ENCODE measurements at places on chromosomes 16 and 17.

DNA sequence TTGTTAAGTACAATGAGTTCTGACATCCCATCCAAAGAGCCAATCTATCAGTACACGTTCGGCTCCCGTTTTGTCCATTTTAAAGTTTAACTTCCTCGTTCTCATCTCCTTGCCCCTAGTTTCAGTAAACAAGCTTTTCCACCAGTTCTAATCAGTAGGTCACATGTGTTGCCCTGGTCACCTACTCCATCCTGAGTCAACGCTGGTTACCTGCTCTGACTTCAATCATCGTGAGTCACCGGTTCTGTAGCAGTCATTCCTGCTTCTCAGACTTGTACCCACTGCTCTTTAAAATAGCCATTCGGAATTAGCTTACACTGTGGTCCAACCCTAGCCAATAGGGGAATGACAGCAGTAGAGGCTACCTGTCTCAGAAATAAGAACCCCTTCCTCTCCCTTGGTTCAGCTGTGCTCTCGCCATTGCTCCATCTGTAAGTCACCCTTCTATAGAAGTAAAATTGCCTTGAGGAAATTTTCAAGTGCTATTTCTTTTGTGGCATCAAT, 191.0 kb downstream of the CPPED1 start:
- DNase-seq, result no peak

DNA sequence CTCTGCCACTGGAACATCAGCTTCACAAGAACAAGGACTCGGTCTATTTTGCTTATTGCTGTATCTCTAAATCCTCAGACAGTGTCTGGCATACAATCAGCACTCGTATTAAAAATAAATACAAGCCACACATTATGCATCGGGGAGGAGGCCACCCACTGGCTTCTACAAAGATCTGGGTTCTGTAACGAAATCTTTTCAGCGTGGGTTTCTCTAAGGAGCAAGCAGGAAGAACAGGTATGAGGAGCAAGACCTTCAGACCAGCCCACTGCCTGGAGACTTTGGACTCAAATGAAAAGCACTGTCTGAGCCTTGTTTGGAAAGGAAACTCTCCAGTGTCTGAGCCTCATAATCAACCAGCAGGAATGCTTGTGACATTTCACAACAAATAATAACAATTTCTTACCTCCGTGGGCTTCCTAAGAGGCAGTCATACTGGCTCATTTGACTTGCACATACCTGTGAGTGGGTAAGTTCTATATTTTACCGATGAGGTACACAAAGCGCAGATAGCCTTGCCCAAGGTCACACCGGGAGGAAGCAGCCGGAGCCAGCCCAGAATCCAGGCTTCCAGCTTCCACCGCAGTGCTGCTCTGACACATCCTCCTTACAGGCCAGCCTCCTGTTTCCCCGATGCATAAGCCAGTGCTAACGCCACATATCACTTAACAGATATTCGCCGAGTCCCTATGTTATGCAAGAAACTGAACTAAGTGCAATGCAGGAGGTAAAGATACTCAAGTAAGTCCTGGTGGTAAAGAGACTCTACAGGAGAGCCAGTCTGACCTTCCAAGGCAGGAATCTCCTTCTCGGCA, 118.6 kb upstream of the TNRC6C start:
- no peak for DNase-seq

DNA sequence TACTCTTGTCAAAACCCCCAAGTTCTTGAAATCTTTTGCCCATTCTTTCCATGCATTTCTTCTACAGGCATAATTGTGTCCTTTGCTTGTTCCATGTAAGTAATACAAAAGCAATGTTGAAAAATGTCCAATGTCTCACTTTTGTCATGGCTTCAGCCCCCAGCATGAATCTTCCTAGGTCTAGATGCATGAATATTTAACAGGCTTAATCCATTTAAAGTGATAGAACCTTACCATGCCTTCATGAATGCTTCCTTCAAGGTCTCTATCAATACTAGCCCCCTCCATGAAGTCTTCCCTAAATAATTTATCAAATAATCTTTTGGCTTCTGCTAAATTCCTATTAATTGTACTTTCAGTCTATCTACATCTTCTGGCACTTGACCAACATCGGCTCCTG, 46.1 kb upstream of the ANKFY1 start:
- no peak for DNase-seq

DNA sequence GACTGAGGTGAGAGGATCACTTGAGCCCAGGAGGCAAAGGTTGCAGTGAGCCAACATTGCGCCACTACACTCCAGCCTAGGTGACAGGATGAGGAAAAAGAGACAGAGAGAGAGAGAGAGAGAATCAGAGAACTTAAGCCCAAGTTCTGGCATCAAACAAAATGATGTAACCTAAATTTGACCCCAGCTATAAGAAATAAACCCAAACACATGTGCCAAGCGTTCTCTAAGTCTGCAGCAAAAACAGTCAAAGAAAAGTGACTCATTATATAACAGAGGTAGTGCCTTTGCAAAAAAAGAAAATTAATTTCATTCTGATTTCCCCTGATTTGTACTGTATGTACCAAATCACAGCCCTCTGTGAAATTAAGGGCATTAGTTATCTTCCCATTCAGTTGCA, 89.5 kb downstream of the CDH11 start:
- no peak for DNase-seq

- DNase-seq, result no peak
Observed at GRCh38 chr17:79737046-79737921, 6.5 kb downstream of the ENPP7 start.

DNA sequence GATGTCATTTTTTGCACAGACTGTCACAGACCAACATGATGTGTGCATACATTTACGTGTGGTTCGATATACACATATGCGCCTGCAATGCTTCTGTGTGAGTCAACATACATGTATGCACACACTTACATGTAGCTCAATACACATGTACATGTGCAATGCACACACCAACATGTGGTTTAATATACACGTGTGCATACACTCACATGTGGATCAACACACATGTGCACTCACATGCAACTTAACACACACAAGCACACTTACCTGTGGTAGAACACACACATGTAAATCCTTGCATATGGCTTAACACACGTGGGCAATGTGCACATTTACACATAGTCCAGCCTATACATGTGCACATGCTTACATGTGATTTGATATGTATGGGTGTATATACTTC, 97.5 kb downstream of the CYLD start:
- DNase-seq, result no peak

- no peak for DNase-seq
Observed at GRCh38 chr17:15479703-15480102, 12.3 kb upstream of the CDRT4 start.
